H1 (cell line): ENCODE measurements at places on chromosomes 11 and 22.

GRCh38 chr11:10641177-10641911 is 52.2 kb downstream of the IRAG1 start:
- DNase-seq, result no peak

DNA sequence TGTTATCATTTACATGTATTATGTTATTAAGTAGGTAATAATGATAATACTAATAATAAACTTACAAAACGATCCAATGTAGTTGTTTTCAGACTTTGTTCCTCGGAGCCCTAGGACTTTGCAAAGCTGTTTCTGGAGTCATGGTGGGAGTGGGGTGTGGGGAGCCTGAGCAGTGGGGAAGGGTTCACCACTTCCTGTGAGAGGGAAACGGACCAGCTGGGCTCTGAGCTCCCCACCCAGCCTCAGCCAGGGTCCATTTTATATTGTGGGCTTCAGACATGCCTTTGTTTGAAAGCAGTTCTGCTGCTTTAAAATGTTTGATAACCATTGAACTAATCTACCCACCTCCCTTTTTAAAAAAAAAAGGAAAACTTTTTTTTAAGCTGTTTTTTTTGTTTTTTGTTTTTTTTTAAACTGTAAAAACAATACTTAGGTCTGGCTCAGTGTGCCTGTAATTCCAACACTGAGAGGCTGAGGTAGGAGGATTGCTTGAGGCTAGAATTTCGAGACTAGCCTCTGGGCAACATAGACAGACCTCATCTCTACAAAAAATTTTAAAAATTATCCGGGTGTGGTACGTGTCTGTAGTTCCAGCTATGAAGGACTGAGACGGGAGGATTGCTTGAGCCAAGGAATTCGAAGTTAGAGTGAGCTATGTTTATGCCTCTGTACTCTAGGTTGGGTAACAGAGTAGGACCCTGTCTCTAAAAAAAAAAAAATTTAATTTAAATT is 7.0 kb downstream of the SERPING1 start:
- DNase-seq, result no peak

GRCh38 chr11:101397979-101398378 is 185.8 kb downstream of the TRPC6 start:
- DNase-seq, result no peak

- no peak for DNase-seq
Measured at GRCh38 chr22:24406322-24407277, 20.8 kb upstream of the ADORA2A start.

GRCh38 chr11:57424792-57425564 is 1.9 kb downstream of the SLC43A3 start:
- DNase-seq, result no peak

GRCh38 chr11:15969701-15970329 is 386.5 kb downstream of the SOX6 start:
- DNase-seq, result no peak
